ENCODE measurements at places on chromosomes 4 and X. TPM values are rescaled to one million over a fixed set of nuclear protein-coding genes. Genes with fewer than 3 reads are reported as not detected.

GRCh38 chrX:95675794-95676193 lies 1008.8 kb upstream of the DIAPH2 start:
- DNase-seq: no peak

GRCh38 chr4:102196221-102196620 lies 149.1 kb downstream of the SLC39A8 start:
- no peak for DNase-seq

DNA sequence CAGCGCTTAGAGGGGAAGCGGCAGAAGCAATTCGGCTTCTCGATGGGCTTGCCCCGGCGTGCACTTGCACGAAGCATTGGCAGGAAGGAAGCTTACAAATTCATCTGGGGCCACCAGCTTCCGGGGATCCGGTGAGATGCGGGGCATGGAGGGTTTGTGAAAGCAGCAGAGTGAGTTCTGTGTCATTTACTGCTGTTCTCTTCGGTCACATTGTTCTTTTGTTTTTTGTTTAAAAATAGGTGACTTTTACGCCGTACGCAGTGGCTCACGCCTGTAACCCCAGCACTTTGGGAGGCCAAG lies 47.0 kb downstream of the ASMT start:
- DNase-seq: no peak

DNA sequence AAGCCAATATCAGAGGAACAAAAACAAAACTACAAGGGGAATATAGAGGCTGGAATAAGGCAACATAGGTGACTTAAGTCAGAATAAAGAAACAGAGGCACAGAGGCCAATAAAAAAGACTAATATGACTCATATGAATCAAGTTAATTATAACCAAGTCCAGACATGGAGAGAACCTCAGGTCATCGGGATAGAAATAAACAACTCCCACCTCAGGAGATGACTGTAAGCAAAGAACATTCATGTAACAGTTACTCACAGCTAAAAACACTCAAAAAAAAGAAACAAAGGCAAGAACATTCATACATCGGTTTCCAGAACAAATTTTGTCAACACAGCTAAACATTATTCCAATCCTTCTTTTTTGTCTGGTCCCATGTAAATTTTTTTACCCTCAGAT lies 60.3 kb upstream of the RXFP1 start:
- DNase-seq: no peak

DNA sequence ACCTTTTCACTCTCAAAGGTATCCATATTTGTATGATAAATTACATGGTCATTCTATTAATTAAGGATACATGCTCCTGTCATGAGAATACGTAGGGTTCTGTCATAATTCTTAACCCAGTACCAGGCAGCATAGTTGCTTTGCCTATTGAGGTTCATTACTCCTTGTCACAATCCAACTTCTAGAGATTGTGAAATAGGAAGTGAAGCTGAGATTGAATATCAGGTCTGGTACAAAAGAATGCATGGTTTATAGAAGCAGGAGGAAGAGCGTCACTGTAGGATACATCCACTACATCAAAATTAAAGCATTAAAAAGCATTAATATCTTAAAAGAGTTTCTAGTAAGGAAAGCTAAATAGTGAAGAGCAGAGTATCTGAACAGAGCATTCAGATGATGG lies 647.0 kb downstream of the IQCM start:
- no peak for DNase-seq

- DNase-seq: no peak
These were observed 1405.0 kb upstream of the IGFBP7 start for GRCh38 chr4:58515226-58515625.

DNA sequence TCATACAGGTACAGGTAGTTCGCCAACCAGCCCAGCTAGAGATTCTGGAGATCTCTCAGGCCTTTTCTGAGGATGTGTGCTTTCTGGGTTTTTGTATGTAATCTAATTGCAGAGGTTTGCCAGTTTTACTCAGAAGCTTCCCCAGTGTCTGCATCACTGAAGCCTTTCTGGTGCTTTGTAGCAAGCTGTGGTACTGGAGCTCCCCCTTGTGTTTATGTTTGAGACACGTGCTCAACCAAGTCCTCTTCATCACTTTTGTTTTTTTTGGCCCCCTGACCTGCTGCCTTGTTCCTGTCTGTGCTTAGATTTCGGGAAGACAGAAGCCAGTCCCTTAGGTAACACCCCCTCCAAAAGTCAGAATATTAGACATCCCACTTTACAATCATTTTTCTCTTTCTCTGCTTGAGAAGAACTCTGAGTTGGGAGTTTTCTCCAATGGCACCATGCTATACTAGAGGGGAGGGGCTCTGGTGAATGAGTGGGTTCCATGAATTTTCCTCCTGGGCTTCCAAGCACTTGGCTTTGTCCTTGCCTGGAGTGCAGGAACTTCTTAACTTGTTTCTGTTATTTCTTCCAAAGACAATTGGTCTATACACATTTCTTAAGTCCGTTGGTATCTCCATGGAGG lies 128.4 kb upstream of the TBC1D9 start:
- peak; percentile 83 for DNase-seq

The SLC4A4 gene
- polyA plus RNA-seq: 10.1 TPM
